ENCODE measurements at places on chromosomes 7 and 10. TPM values are rescaled to one million over a fixed set of nuclear protein-coding genes. Genes with fewer than 3 reads are reported as not detected.

Gene VIPR2
- not detected for total RNA-seq

Gene TMEM213
- total RNA-seq = not detected

Gene CXCL12
- total RNA-seq = not detected

Gene COL17A1
- 856 TPM for total RNA-seq

Gene LRRC61
- total RNA-seq = 10.6 TPM

Gene IRF5
- total RNA-seq = 8.9 TPM

Gene CALY
- not detected for total RNA-seq

Gene CALHM1
- total RNA-seq = not detected

Gene FGFBP3
- total RNA-seq = not detected

Gene MINDY4
- 0.96 TPM for total RNA-seq

Gene ACSM6
- total RNA-seq = not detected

Gene ZWINT
- 10.6 TPM for total RNA-seq

Gene FAM25G
- not detected for total RNA-seq

Gene NKX2-3
- not detected for total RNA-seq

Gene AKR1C2
- 721 TPM for total RNA-seq

Data from tracheal epithelial cell (primary cell).